Upper lobe of left lung (tissue), 6 donors: ENCODE measurements at places on chromosomes 11 and 22. TPM values are rescaled to one million over a fixed set of nuclear protein-coding genes. Genes with fewer than 3 reads are reported as not detected.

KLHDC7B gene
- total RNA-seq, result 0.39 TPM

GRCh38 chr11:12962306-12962705 lies 46.8 kb upstream of the RASSF10 start:
- DNase-seq, result no peak

GPR83 gene
- total RNA-seq, result not detected

CSRP3 gene
- not detected for total RNA-seq

CELSR1 gene
- total RNA-seq, result 110 TPM
